ENCODE measurements at places on chromosomes 12 and 14.
A peak's percentile ranks its signal among the peaks of the same experiment; 100 is the strongest.

GRCh38 chr12:106386813-106387535, 29.4 kb downstream of the POLR3B start:
- no peak for DNase-seq

DNA sequence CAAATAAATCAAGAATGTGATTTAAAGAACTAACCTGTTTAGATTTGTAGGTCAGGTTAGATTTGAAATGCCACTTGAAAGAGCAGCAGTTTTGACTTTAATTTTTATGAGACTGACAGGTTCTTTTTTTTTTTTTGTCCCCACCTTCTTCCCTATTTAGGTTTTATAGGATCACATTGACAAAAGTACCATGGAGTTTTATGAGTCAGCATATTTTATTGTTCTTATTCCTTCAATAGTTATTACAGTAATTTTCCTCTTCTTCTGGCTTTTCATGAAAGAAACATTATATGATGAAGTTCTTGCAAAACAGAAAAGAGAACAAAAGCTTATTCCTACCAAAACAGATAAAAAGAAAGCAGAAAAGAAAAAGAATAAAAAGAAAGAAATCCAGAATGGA, 31.9 kb downstream of the KTN1 start:
- no peak for DNase-seq

DNA sequence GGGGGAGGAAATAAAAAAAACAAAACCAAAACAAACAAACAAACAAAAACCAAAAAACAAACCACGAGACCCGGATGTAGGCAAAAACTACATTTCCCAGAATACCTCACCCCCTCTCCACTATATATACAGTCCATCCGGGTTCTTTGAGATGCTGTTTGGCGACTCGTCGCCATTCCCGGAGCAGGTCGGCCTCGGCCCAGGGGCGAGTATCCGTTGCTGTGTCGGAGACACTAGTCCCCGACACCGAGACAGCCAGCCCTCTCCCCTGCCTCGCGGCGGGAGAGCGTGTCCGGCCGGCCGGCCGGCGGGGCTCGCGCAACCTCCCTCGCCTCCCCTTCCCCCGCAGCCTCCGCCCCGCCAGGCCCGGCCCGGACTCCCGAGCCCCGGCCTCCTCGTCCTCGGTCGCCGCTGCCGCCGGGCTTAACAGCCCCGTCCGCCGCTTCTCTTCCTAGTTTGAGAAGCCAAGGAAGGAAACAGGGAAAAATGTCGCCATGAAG, at the start of gene RNF10:
TSS of gene RNF10 (plus strand) at position 154 of the 500 bp plus-strand sequence. CDS start 456 bp downstream, outside the sequence.
- DNase-seq: peak; percentile 78

- no peak for DNase-seq
These were observed 238.1 kb downstream of the SLC2A13 start for GRCh38 chr12:39867631-39868327.

DNA sequence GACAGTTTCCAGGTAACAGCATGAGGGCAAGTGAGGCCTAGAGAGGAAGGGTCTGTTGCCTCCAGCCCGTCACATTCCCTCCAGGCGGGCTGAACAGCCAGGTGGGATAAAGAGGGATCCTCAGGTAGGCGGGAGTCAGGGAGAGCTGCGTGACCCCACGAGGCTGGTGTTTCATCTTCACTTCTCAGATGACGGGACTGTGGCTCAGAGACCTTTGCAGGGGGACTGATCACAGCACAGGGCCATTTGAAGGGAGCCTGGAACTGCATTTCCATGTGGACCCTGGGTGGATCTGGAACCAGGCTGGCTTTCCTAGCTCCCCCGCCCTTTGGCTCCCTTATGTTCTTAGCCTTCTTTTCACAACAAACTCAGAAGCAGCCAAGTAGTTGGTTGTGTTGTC, 37.4 kb downstream of the SH2B3 start:
- no peak for DNase-seq

- no peak for DNase-seq
These were observed 22.7 kb upstream of the PPM1A start for GRCh38 chr14:60226298-60226697.

- no peak for DNase-seq
These were observed 13.1 kb downstream of the NPC2 start for GRCh38 chr14:74480046-74480445.

DNA sequence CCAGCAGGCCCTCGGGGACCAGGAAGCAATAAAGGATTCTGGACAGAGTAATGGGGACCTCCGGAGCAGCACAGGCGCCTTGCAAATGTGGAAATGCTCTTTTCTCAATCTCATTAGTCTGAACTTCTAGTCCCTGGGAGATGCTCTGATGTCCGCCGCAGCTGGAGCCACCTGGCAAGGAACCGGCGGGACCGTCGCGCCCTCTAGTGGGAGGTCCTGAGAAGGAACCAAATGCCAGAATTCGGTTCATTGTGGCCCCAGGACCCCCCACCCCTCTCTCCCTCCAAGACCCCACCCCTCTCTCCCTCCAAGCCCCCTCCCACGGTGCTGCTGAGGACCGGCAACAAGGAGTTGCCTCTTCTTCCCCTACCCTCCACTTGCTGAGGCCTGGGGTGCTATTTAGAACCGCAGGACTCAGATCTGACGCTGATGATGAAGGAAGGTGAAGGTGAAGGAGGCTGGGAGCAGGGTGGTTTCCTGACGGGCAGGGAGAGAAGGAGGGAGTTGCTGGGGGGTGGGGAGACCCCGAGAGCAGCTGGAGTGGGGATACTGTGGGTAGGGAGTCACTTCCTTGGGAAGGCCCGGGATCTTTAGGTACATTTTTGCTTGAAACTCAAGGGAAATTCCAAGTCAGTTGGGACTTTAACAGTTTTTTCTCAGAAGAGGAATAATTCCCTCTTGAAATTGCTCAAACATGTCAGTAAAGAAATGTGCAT, 42.5 kb downstream of the SMIM41 start:
- DNase-seq: peak; percentile 78

- no peak for DNase-seq
These were observed 87.0 kb downstream of the ITPK1 start for GRCh38 chr14:93028724-93029076.

DNA sequence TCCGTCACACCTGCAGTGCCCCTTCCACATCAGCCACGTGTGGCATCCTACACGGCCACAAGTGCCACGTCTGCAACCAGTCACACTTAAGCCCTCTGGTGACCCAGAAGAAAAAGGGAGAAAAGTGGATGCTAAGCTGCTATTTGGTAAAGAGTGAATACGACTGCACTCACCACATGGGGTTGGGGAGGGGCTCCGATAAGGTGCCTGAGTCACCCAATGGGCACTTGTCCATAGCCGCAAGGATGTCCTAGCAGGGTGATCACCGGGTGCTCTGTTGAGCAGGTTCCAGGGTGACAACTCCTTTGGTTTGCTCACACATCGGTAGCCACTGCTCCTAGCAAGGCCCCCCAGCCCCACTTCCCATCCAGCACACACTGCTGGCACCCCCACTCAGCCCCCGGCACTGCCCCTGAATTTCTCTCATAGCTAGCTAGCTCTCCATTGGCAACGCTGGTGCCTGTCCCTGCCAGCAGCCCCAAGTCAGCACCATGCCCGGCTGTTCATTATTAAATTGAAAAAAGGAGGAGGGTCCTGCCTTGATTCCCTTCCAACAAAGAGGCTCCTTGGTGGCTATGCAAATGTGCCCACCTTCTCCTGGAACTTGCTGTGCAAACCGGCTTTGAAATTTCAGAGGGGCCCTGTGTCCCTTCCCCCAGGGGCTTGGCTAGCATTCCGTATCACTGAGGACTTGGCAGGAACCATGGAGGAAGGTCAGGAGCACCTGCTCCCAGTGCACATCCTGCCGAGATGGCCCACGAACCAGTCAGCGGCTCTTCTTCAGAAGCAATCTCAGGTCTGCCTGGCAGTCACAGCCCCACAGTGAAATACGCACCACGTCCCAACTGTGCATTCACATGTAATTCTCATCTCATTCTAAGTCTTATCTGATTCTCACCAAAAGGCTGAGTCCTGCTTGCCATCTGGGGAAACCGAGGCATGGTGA, 227.7 kb upstream of the DIO3 start:
- DNase-seq: no peak

GRCh38 chr12:64269161-64269560, 47.1 kb upstream of the KICS2 start:
- no peak for DNase-seq

GRCh38 chr14:60753264-60754119, 18.9 kb downstream of the MNAT1 start:
- DNase-seq: peak; percentile 78

DNA sequence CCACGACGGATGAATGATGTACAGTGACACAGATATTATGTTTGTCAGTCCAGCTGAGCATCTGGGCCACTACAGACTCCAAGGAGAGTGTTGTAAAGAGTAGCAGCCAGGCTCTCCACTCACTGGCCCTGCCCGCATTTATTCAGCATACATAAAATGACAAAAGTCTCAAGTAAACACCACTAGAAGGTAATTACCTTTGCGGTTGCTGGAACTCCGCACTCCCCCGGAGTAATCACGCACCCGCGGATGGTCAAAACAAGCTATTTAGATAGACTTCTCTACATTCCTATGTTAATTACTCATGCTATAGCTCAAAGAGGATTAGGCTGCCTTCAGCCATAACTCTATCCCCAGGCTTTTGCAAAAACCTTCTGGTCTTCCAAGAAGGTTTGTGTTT, 18.8 kb upstream of the STRAP start:
- DNase-seq: no peak

DNA sequence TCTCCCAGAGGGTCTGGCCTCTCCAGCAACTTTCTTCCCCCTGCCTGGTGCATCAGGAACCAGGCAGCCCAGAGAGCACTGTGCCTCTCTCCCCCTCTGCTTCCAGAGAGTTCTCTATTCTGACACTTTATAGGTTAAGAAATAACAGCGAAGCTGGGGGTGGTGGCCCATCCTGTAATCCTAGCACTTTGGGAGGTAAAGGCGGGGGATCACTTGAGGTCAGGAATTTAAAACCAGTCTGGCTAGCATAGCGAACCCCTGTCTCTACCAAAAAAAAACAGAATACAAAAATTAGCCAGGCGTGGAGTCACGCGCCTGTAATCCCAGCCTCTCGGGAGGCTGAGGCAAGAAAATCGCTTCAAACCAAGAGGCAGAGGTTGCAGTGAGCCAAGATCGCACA, 58.3 kb downstream of the ESRRB start:
- no peak for DNase-seq

- DNase-seq: peak; percentile 74
These were observed 5.0 kb upstream of the BAZ2A start for GRCh38 chr12:56634837-56635791.

- DNase-seq: no peak
These were observed 4.4 kb downstream of the MMP17 start for GRCh38 chr12:131832321-131833231.

DNA sequence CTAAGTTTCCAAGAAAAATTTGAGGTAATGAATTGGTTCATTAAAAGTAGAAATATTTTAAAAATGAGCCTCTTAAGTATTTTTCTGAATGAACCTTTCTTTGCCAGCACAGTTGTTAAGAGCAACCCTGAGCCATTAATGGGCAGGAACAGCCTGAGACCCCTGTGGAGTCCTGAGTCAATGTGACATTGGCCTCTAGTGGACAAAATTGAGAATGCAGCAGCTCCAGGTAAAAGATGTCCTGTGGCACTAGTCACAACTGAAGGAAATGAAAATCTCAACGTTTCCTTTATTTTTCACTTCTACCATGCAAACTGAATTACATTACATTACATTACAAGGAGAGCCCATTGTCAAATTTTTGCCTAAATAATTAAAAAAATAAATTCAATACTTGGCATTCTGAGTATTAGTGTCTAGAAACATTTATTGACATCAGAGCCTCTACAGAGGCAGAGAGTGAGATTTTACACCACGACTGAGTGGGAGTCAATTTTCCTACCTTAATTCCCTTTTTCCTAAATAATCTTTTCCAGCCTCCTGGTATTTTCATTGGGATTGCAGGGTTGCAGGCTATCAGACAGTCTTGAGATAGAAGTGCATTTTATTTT, 135.7 kb downstream of the PPM1H start:
- peak; percentile 71 for DNase-seq

- peak; percentile 34 for DNase-seq
These were observed 2.8 kb downstream of the RHNO1 start for GRCh38 chr12:2879853-2880252.

DNA sequence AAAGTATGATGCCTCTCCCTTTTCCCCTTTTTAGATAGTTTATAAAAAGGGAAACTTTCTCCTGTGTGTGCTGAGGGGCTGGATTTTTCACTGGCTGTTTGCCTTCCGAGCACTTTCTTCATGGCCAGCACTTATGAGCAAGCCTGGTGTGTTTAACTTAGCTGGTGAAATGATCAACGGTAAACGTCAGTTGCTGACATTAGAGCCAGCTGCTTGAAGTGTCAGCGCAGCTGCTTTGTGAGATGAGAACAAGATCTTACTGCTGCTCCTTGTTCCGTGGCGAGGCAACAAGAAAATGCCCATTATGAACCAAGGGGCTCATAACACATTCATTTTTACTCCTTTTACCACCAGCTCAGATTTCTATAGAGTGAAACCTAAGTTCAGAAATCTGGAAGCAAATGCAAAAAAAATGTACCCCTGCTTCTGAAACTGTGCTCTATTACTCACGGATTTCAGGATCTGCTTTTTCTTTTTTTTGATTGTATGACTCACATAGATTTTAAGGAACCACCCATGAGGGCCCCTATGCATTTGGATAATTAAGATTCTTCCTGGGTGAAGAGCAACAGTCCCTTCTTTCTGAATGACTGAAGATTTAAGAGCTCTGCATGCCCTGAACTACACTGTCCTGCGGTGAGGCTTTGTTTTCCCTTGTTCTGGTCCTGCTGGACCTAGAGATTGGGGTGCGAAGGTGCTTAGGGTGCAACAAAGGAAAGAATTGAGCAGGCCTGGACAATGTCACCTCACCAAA, 74.3 kb upstream of the CPM start:
- DNase-seq: peak; percentile 51

DNA sequence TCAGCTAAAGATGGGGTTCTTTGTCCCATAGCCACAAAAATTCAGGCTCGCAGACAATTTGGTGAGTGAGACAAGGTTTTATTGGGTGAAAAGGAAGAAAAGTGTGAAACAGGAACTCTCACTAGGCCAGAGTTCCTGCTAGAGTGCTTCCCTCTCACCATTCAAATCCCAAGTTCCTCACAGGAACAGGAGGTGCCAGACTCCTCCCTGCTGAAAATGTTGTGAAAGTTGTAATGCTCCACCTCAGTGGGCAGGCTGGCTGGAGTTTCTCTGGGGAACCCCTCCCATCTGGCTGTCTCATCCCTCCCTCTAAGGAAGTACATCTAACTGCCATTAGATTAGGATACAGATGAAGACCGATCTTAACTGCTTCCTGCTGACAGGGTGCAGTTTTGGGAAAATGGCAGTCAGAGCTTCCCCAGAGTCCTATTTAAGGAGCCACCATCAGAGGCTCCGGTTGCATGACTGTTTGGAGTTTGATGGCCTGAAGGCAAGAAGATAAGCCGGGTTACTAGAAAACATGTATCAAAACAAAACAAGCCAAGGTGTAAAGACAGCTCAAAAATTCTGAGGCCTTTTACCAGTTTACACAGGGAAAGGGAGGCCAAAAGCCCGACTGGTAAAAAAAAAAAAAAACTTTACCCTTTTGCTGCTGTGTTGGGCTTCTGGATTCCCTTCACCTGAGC, 127.6 kb downstream of the FSCB start:
- no peak for DNase-seq

GRCh38 chr14:98312006-98312405, 960.0 kb downstream of the BCL11B start:
- no peak for DNase-seq

GRCh38 chr12:111270239-111270638, 98.7 kb downstream of the PHETA1 start:
- DNase-seq: no peak
